Stimulated activated CD4-positive, alpha-beta T cell treated with anti-CD3 and anti-CD28 coated beads, Interleukin-1b, Interleukin-23, amount 100 ng/mL, for 1 hour (primary cell): ENCODE measurements at places on chromosomes 7 and 10.

- DNase-seq, result no peak
These were observed 46.4 kb downstream of the CALML3 start for GRCh38 chr10:5570979-5571810.

GRCh38 chr7:35593899-35594298 is 101.0 kb downstream of the HERPUD2 start:
- no peak for DNase-seq

DNA sequence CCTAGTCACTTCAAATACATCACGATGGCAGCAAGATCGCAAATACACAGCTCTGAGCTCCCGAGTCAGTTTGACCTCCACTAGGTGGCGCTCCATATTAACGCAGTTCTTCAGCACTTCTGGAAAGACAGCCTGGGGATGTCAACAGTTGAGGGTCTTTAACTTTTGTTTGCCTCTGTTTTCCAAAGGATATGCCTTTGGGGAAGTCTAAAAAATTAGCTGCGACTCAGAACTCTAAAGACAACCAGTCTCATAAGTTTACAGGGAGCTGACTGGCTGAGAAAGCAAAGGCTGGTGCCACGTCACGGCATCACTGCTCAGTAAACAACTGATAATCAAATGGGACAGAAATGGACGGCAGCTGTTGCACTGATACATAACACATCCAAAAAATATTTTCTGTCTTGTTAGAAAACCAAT is 458.8 kb downstream of the SORCS1 start:
- DNase-seq, result no peak

GRCh38 chr10:62545160-62546066 is 171.2 kb downstream of the ZNF365 start:
- DNase-seq, result no peak

- DNase-seq, result no peak
These were observed 4.1 kb upstream of the MINDY3 start for GRCh38 chr10:15864419-15864818.

GRCh38 chr7:140656548-140657515 is 15.9 kb upstream of the ADCK2 start:
- DNase-seq, result no peak

GRCh38 chr10:110764793-110765512 is 106.8 kb upstream of the PDCD4 start:
- no peak for DNase-seq
